ENCODE measurements at places on chromosomes 6 and 20.

DNA sequence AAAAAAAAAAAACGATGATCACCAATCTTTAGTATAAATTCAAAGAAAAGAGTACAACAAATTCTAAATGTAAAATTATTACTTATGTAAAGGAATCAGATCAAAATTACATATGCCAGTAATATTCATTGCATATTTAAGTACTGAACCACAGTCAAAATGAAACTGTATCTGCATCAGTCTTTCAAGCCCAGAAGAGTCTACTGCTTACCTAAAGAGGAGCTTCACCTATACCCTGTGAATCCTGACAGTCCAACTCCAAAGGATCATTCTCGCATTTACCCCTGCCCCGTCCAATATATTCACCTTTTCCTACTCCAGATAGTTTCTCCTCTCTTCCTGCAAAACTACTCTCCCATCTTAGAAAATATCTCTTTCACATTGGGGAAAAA lies 9.2 kb downstream of the ATG5 start:
- DNase-seq: no peak

GRCh38 chr6:8180327-8181159 lies 78.2 kb upstream of the EEF1E1 start:
- DNase-seq: no peak

GRCh38 chr6:87660226-87660911 lies 41.7 kb downstream of the AKIRIN2 start:
- no peak for DNase-seq

DNA sequence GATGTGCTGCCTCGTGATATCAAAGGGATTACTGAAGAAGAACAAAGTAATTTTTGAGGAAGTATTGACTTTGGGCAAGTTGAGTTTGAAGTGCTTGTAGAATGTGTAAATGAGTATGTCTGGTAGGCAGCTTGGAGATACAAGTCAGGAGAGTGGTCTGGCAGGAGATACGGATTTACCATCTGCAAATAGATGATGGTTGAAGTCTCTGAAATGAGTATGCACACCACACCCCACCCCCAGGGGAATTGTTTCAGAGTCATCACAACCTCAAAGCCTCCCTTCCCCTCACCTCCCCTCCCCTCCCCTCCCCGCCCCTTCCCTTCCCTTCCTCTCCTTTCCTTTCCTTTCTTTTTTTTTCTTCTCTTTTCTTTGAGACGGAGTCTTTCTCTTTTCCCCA lies 16.4 kb upstream of the MCUR1 start:
- no peak for DNase-seq

- peak; percentile 32 for DNase-seq
Measured at GRCh38 chr6:46410334-46410953, 80.8 kb downstream of the RCAN2 start.

DNA sequence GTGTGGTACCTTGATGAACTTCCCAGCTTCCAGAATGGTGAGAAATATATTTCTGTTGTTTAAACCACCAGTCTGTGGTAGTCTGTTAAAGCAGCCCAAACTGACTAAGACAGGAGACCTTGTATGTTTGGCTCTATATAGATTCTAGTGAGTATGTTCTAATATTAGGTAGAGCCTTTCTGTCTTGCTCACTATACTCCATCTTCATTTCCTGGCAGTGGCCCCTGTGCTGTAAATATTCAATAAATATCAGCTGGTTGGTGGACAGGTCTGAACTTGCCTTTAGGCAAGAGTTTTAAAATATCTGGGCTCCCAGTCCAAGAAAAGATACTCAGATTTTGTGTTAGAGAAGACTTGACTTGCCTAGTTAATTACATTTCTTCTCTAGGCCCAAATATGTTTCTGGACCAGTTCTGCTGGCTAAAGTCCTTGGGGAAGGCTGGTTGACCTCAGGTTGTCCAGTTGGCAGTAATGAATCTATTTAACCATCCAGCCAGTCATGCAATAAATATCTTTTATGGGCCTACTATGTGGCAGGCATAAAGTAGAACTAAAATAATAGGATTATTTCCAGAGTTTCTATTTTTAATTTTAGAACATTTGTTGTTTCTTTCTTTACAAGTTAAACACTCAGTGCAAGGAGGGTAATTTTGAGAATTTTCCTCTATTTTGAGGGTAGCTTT lies 22.3 kb downstream of the PPP1R14C start:
- no peak for DNase-seq

- no peak for DNase-seq
Measured at GRCh38 chr20:24968278-24968800, 19.3 kb downstream of the CST7 start.

Data from Jurkat, Clone E6-1 (cell line).